ENCODE measurements at places on chromosomes 4 and X.

GRCh38 chr4:182179751-182180150 lies 63.5 kb upstream of the TENM3 start:
- DNase-seq = no peak

- no peak for DNase-seq
These were observed 53.2 kb downstream of the SORBS2 start for GRCh38 chr4:185758807-185759206.

GRCh38 chr4:47530801-47531200 lies 45.7 kb downstream of the ATP10D start:
- DNase-seq = no peak

DNA sequence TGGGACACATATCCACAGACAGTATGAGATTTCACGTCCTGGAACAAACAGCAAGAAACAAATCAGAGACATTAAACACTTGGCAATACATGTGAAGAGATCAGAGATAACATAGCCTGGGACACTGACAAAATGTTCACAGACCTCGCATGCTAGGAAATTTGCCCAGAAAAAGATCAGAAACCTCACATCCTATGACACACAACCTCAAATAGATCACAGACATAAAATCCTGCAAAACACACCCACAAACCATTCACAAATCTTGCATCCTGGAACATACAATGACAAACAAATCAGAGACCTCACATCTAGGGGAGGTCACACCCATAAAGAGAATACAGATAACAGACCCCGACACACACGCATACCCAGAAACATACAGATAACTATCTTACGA lies 18.0 kb downstream of the SUV39H1 start:
- no peak for DNase-seq

DNA sequence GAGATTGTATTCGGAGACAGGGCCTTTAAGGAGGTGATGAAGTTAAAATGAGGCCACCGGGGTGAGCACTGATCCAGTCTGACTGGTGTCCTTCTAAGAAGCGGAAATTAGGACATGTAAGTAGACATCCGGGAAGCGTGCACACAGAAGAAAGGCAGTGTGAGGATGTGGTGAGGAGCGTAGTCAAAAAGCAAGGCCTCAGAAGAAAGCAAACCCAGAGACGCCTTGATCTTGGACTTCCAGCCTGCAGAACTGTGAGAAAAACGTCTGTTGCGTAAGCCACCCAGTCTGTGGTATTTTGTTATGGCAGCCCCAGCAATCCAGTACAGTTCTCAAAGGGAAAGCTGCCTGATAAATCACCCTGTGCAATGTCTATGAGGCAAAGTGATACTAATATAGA lies 153.5 kb downstream of the KCNIP4 start:
- DNase-seq = no peak

DNA sequence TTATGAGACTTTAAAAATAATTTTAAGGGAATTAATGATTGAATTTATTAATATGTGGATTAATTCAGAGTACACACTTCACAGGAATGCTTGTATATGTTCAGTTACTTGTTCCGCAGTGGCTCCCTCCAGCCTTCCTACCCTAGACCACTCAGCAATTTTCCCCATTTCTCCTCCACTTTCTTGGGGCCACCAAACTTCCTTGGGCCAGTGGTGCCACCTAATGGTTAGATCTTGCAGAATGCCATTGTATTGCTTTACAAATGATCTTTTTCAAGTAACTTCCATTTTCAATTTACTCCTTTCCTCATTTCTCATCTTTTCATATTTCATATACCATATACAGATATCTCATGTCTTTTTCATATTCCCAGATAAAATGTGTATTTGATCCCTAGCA lies 3.6 kb upstream of the RNF175 start:
- no peak for DNase-seq

DNA sequence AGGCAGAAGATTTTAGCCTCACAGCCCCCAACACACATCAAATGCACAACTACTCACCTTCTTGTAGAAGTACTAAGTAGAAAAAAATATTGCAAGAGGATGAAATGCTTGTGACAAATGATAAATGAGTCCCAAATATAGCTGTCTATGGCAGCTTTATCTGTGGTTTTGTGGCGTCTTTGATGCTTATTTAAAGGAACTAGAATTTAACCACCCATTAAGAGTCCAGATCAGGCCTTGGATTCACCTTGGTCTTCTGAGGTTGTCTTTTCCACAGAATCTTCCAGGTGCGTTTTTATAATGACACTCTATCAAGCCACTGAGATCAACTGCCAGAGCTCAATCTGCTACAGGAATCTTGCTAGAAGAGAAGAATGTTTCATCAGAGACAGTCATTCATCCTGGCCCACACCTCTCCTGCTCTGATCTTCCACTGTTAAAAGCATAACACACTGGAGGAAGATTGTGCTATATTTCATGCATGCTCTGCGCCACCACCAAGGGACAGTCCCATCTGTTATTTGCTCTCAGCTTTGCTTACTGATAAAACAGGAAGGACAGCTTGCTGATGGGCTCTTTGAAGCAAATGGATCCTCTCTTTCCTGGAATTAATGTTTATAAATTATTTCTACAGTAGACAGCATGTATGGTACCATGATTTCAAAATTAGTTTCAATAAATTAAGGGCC lies 144.1 kb downstream of the SLC7A11 start:
- DNase-seq = no peak

DNA sequence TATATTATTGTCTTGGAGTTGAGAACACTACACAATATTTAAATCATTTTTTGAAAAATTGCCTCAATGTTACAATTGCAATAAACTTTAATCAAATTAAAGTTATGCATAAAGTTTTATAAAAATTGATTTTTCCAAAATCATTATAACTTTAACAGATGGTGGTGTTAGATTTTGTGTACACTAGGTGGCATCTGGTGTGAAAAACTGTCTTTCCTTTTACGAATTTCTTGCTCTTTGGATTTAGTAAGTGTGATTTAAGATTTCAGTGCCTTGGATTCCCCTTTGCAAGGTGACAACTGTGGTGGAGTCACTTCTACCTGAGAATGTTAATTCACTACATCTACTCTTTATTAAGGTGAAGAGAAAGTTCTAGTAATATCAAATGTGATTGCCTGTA lies 91.6 kb downstream of the AREG start:
- no peak for DNase-seq

GRCh38 chrX:2657532-2658113 lies 33.5 kb upstream of the CD99 start:
- DNase-seq = no peak

DNA sequence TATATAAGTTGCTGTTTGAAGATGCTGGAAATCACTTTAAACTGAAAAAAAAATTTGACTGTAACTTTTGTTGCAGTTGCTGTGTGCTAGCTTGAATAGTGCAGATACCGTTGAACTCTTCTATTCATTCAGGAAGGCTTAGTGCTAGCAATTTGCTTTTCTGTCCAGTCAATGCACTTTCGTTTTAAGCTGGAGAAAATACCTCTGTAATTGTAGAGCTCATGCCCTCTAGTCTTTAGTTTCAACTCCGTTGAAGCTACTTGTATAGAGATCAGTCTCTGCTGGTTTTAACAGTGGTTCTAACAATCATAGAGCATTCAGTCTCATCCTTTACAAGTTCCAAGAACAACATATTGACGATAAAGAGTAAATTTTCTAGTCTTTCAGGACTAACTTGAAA lies 49.0 kb upstream of the TRPC3 start:
- no peak for DNase-seq

DNA sequence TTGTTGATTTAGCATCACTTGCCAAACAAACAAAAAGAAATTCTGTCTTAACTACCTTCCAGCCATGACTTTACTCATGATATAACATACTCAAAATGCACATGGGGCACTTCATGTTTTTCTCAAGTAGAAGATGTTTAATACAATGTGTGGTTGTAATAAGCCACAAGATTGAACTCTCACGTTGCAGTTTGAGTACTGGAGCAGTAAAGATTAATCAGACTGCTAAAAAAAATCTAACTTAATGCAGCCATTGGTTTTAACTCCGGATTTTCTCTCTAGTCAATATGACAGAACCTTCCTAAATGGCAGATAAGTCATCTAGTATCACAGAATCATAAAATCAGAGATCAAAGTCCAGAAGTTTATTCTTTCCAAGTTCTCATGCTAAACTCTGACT lies 117.9 kb downstream of the SH3KBP1 start:
- no peak for DNase-seq

DNA sequence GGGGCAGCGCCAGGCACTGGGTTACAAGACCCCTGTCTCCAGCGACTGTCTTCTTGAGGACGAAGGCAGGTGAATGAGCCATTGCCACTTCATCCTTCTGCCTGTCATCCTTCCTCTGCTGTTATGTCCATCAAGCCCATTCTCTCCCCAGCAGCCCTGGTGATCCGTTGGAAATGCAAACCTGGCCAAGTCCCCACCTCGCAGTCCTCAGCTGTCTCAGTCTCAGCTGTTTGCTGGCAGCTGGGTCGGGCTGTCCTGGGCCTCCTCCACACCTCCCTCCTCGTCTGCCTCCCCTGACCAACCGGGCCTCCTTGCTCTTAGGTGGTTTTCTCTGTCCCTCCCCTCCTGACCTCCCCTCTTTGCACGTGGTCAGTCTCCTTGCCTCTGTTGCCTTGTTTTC lies 38.0 kb downstream of the PTTG2 start:
- DNase-seq = no peak

DNA sequence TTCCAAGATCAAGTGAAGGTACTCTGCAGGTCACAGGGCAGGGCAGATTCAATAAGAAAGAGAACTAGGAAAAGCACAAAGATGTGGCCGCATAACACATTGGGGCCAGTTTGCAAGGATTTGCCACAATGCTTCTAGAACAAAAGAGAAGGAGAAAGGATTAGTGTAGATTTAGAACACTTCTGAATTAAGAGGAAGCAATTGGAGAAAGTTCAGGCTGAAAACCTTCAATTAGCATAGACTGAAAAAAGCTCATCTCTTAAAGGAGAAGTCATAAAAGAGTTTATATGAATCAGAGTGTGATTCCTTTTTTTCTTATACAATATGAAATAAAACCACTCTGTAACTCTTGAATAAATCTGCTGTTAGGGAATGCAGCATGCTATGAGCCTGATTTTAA lies 215.6 kb upstream of the FAT1 start:
- DNase-seq = no peak

DNA sequence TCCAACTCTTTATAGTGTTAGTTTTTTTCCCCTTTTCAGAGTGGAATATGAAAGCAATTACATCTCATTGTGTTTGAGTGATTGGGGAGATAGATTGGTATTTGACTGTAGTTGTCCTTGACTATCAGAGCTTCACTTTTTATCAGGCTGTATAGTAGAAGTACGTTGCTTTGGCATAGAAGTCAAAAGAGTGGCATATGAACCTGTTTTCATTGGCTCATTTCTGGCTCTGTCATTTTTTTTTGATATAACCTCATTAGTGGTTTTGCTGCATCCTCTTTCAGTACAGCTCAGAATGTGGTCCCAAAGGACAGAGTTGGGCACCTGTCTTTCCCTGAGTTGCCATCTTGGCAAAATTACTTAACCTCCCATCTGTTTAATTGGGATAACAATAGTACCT lies 1.4 kb downstream of the TMA16 start:
- no peak for DNase-seq

DNA sequence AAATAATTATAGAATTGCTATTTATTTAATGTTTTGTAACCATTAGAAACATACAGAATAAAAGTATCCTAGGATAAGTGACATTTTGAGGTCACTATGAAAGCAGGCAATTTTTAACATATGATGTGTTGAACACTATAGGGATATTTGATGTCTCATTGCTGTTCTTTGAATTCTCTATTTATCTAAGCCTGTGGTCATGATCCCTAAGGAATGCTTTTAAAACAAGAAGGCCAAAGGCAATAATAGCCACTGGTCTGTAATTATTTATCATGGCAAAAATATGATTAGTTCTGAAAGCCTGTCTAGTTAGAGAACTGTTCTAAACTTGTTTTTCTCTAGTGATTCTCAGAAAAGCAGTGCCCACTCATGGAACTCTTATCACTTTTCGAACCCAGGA lies 186.6 kb downstream of the RPA4 start:
- DNase-seq = no peak

GRCh38 chr4:105343146-105343931 lies 130.5 kb downstream of the PPA2 start:
- DNase-seq = no peak

DNA sequence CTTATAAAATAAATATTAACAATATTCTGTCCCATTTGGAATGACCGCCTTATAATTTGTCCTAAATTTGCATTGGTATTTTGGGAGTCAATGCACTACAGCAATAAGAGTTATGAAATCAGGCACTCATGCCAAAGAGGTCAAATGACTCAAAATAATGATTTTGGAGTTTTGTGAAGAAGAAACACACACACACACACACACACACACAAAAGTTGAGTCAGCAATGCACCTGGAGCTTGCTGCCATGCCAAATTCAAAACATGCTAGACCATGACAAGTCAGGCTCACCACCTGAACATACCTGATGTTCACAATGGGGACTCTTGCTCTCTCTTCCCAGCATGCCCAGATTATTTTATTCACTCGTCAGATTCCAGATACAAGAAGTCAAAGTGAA lies 56.7 kb downstream of the PROM1 start:
- no peak for DNase-seq

GRCh38 chrX:100264200-100264599 lies 145.9 kb downstream of the PCDH19 start:
- DNase-seq = no peak

- DNase-seq = no peak
These were observed 12.1 kb upstream of the ING2 start for GRCh38 chr4:183492791-183493222.

Measured in NCI-H510A (cell line).